ENCODE measurements at places on chromosomes 12 and 14. TPM values are rescaled to one million over a fixed set of nuclear protein-coding genes. Genes with fewer than 3 reads are reported as not detected.

DNA sequence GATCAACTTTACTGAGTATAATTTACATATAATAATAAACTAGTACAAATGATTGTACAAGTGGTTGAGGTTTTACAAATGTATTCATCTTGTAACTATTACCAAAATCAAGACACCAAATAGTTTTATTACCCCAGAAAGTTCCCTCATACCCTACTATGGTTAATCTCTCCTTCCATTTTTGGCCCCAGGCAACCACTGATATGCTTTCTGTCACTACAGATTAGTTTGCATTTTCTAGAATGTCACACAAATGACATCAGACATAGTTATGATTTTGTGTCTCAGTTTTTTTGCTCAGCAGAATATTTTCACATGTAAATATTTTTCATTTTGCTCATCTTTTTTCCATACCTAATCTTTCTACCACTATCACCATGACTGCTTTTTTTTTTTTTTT lies 49.1 kb downstream of the TMX1 start:
- DNase-seq, result no peak

GRCh38 chr12:7583471-7583870 lies 79.9 kb upstream of the CD163 start:
- no peak for DNase-seq

- DNase-seq, result no peak
Measured at GRCh38 chr12:4220536-4221257, 52.9 kb upstream of the CCND2 start.

DNA sequence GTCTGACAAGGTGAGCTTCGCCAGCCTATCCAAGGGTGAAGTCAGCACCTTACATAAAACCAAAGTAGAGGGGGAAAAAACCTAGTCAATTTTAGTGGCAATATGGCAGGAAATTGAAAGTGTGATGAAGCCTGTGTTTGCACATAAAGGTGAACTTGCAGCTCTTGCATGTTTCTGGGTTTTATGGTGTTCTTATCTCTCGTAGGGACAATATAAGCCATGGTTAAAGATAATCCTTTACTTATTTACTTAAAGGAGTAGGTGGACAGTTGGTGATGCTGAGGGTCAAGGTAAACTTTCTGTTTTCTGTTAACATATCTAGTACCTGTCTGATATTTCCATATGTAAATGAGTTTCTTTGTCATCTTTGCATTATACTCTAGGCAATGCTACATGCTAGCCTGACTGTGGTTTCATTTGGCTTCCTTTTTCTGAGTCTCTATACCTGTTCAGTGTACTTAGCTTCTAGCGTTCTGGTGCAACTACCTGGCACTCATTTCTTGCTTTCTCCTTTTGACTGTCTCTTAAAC lies 32.8 kb downstream of the CCDC91 start:
- no peak for DNase-seq

- no peak for DNase-seq
Measured at GRCh38 chr12:20476551-20476950, 108.2 kb downstream of the PDE3A start.

DNA sequence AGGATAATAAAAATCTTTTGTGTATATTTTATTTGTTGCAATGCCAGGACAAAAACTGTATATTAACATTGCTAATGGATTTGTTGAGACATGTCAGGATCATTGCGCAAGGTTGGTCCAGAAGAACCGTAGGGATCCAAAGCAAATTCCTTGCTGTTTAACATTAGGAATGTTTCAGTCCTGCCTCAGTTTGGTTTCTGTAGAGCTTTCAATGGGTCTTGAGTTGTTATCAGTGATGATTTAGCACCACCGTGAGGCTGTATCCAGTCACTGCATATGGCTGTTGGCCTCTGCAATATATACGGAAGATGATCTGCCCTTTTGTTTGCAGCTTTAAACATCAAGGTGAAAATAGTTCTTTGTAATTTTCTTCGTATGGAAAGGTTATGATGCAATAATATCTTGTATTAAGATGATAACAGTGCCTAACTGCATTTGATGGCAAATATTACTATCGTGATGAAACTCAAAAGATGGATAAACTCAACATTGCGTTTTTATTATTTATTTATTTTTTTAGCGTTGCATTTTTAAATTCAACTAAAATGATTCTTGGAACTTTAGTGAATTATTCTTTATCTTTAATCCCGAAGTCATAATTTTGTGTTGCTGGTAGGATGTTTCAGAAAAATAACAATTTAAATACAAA lies 231.2 kb downstream of the AKAP6 start:
- DNase-seq, result peak; percentile 89

- no peak for DNase-seq
Measured at GRCh38 chr14:70845601-70846000, 36.3 kb upstream of the MAP3K9 start.

- DNase-seq, result peak; percentile 59
Measured at GRCh38 chr14:35814371-35815005, 5.4 kb upstream of the RALGAPA1 start.

DNA sequence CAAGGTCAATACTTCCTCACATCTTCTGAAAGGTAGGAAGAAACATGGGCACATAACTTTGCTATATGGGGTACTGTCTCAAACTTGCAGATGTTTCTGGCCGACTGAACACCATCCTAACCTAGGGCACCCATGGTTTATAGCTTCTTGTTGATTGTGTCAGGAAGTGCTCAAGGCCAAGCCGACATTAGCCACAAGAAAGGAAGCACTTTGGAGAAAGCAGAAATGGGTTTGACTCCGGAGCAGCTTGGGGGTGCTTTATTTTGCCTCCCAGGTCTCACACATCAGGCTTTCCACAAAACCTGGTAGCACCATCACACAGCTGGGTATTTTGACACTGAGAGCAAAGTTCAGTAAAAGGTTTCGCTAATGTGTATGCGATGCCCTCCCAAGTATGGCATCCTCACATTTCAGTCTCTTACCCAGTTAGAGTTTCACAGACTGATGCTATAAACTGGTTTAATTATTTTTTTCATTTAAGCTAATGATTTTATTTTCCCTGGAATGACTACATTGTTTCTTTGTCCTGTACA lies 25.2 kb upstream of the BHLHE41 start:
- no peak for DNase-seq

DNA sequence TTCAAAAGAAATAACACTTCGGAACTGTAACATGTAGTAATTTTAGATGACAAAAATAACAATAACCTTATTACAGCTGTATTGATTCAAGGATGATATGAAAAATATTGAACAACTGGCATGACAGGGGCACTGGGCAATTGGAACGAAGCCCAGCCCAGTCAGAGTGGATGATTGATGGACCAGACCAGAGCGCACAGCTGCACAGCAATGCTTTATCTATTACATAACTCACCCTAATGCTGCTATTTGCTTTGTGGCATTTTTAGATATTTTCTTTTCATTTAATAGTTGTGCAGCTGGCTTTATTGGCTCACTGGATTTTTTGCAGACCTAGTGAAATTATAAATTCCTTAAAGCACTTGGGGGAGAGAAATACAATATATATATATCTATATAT lies 26.9 kb upstream of the FERMT2 start:
- DNase-seq, result no peak

DNA sequence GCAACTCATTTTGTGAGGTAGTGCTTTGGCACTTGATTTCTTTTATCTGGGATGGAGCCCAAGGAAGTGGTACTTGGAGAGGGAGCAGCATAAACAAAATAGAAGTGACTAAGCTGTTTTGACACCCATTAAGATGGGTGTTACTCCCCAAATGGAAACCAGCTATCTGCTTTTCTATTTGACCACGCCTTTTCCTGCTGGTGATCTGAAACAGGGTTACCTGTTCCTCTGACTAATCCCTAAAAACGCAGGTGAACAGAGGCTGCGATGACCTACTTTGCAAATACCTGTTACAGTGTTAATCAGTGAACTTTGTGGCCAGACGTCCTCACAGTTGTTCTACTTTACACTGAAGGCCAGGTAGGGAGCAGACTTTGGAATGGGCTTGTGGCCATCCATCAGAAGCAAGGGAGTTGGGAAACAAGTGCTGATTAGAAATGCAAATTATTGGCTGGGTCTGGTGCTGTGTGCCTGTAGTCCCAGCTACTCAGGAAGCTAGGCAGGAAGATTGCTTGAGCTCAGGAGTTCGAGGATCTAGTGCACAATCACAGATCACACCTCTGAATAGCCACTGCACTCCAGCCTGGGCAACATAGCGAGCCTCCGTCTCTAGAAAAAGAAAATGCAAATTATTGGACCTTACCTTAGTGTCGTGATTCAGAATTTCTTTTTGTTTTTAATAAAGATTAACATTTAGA lies 58.3 kb upstream of the HECTD1 start:
- DNase-seq, result peak; percentile 66

DNA sequence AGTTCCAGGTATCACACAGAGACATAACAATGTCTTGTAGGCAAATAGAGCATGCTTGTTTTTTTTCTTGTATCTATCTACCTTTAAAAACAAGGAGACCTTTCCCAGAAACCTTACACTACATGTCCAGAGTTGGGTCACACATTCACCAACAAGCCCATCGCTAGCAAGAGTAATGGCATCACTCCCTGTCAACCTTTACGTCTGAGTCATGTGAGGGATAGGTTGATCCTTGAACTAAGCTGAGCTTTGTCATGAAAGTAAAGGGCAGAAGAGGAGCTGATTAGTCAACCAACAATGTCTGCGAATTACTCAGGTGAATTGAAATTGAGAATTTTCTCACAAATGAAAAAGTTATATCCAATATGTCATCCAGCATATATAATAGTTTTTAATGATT lies 219.4 kb downstream of the CNTN1 start:
- DNase-seq, result no peak

DNA sequence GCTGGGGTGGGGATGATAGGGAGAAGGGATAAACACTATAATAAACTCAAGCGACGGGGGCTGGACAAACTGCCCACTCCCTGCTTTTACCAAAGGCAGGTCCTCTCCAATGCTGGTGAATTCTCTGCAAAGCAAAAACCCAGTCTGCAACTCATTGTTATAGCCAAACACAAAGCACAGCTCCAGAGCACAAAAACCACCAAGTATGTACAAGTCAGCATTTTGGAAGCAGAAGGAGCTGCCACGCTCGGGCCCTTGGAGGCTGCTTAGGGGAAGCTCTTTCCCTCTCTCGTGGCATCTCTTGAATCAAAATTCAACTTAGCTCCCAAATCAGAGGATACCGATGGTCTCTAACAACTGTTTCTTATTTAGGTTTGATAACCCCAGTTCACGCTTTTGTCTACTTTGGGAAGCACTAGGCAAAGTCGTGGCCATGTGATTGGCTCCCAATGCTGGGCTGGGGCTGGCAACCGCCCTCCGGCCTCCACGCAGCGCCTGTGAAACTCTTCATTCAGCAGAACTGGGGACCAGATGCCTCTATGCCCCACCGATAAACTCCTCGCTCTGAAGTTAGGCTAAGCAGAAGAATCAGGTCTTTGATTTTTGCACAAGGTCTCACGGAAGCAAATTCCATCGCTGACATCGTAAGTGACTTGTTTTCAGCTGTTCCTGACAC lies 158.5 kb upstream of the FOXN3 start:
- no peak for DNase-seq

DNA sequence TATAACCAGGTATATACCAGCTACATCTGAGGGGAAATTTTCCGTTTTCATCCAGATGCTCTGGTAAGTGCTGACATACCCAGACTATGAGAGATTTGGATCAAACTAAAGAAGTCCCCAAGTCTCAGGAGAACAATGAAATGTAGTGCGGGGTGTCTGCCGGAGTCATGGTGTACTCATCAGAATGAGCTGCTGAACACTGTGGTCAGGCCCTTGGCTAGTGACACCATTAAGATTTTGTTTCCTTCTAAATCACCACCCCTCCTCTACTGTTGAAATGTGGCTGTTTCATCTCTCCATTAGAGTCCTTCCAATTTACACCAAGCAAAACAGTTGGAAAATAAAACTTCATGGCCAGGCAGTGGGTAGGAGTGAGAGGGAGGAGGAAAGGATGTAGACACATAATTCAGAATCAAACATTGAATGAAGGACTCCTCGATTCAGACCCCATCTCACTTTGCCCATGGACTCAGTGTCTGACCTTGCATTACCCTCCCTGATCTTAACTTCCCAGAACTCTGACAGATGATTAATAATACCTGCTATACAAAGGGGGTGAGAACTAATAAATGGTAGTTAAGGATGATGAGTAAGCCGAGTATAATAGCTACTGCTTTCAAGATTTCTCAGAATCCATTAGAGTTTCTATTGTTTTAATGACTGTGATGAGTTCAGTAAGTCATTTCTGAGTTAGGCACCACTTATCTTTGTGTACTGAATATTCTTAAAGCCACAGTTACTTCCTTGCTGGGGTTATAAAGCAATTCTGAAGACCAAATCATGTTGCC lies 127.4 kb downstream of the CRADD start:
- DNase-seq, result peak; percentile 88

- peak; percentile 77 for DNase-seq
Measured at GRCh38 chr12:114673169-114673833, 10.7 kb downstream of the TBX3 start.

DNA sequence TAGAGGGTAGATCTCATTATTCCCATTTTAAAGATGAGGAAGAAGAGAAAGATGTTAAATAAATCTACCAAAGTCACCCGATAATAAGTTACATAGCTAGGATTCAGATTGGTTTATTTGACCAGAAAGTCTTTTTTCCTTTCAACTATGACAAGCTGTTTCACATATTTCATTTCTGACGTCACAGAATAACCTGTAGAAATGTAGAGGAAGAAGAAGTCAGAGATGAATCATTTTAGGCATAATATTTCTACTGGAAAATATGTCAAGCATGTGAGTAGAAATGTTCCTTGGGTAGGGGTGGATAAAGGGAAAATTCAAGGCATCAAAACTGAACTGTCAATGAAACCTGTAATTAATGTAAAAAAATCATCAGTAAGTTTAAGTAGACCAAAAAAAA lies 107.0 kb downstream of the MGST1 start:
- DNase-seq, result peak; percentile 7

DNA sequence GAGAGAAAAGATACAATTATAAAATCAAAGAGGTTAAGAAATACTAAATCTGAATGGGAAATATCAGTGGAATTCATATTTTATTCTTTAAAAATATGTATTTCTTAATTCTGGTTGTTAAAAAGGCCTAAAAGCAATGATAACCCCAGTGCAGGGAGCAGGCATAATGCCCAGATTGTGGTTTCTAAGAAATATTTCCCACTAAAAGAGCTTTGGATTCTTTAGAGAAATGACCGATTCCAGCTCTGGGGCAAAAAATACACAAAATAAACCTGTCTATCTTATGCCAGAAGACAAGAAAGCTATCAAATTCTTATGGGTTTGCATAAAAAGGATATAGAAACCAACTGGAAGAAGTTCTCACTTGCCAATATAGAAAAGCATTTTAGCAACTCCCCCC lies 71.6 kb downstream of the PDE6H start:
- peak; percentile 32 for DNase-seq

KRT75 gene
- polyA plus RNA-seq, result not detected

HOXC13 gene
- polyA plus RNA-seq, result not detected

FAM186B gene
- polyA plus RNA-seq, result 0.38 TPM

KCNH5 gene
- polyA plus RNA-seq, result not detected

KRT78 gene
- polyA plus RNA-seq, result not detected

CDCA4 gene
- 26.8 TPM for polyA plus RNA-seq

TAS2R42 gene
- not detected for polyA plus RNA-seq

AQP2 gene
- not detected for polyA plus RNA-seq

KRT83 gene
- polyA plus RNA-seq, result not detected

PTMS gene
- 238 TPM for polyA plus RNA-seq

OR4E2 gene
- not detected for polyA plus RNA-seq

PRIMA1 gene
- polyA plus RNA-seq, result not detected

HCAR2 gene
- polyA plus RNA-seq, result not detected

SLC25A47 gene
- polyA plus RNA-seq, result not detected

RERG gene
- not detected for polyA plus RNA-seq

KRT4 gene
- polyA plus RNA-seq, result 0.13 TPM

Measured in GM23248 (cell line).